ENCODE measurements at places on chromosomes 5 and 9.

- DNase-seq: no peak
Observed at GRCh38 chr5:97297704-97298091, 114.7 kb upstream of the RIOK2 start.

GRCh38 chr5:93417490-93417889, 163.5 kb downstream of the NR2F1-AS1 start:
- DNase-seq: no peak

DNA sequence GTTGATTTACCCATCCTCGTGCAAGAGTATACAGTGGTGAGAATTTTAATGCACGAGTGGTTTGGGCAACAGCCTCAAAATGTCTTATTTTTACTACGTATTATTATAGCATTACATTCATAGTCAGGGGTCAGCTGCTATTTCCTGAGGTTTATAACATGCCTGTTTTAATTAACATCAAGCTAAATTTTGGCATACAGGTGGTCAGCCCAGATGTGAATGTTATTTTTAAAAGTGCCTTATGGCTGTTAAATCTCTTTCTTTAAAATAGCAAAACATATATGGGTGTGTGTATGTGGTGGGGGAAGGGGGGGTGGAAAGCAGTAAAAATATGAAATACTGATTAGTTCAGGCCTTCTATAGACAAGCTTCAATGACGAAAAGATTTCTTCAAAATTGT, 424.5 kb upstream of the CLINT1 start:
- DNase-seq: no peak

DNA sequence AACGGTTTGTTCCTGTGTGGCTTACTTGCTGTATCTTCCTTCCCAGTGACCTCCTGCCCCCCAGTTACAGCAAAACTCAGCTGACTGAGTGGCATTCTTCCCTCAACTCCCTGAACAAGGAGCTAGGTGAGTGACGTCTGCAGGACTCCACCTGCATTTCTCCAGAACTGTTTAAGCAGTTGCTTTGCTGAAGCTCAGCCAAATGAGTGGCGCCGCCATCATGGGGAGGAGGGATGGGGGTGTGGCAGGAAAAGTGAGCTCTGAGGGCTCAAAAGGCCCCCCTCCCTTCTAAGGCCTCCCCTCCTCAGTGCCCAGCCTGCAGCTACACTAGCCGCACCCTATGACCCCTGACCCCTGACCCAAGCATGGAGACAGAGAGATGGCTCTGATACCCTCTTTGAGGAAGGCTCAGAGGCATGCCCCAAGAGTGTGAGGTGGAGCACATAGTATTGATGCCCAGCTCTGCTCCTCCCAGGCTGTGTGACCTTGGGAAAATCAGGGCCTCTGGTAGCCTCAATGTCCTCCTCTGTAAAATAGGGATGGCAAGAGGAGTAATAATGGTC, 12.7 kb downstream of the CCDC180 start:
- no peak for DNase-seq

GRCh38 chr5:170854566-170854965, 7.3 kb upstream of the RANBP17 start:
- DNase-seq: no peak

DNA sequence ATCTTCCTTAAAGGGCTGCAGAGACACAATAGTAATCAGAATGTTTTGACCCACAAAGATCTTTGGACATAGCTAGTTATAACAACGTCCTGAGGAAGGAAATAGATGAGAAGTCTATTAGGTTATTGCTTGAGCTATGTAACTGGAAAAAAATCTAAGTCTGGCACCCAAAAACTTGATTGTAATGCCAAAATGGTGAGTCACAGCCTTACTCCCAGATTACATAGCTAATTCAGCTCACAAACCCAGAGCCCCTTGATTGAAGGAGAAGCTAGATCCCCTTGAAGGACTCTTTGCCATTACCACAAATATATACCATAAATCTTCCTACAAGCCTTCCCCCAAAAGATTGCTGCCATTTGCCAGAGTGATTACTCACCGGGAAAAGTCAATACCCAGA, 341.8 kb upstream of the KIF2A start:
- DNase-seq: no peak

All from activated CD8-positive, alpha-beta memory T cell treated with anti-CD3 and anti-CD28 coated beads for 48 hours (primary cell).